ENCODE measurements at places on chromosomes 2 and 18.

DNA sequence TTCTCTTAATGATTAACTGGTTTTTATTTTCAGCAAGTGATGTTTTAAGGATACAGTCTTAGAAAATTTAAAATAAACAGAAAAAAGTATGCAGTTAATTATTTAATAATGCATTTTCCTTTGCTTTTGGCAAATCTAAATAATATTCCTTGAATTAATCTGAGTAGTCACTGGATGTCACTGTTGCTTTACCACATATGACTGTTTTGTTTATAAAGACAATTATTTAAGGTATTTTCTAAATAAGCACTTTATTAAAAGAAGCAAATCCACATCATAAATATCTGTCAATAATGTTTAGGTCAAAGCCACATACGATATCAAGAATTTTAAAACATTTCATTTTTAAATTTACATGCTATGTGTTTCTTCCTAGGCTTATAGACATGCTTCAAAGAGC is 40.6 kb upstream of the TFPI start:
- DNase-seq, result no peak

DNA sequence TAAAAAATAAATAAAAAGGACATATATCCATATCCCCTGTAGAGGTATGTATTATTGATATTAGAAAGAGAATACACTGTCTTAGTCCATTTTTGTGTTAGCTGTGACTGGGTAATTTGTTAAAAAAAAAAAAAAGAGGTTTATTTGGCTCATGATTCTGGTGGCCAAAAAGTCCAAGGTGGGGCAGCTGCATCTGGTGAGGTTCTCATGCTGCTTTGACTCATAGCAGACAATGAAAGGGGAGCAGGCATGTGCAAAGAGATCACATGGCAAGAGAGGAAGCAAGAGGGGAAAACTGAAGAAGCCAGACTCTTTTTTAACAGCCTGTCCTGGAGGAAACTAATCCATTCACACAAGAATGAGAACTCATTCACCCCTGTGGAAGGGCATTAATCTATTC is 101.6 kb upstream of the MAP4K3 start:
- no peak for DNase-seq

DNA sequence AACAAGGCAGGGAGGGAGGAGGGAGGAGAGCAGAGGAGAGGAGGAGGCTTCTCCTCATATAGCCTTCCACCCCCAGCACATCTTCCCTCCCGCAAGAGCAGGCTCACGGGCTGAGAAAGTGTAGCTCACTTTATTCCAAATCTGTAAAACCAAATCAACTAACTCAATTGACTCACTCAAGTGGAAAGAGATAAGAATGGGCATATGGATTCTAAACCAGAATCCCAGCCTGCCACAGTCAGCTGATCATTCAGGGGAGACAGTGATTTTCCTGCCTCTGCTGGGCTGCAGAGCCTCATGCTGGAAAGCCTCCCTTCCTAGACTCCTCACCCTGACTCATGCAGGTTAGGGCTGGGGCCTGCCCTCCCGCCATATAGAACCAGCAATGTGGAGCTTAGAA is 4.2 kb upstream of the TWSG1 start:
- DNase-seq, result no peak

DNA sequence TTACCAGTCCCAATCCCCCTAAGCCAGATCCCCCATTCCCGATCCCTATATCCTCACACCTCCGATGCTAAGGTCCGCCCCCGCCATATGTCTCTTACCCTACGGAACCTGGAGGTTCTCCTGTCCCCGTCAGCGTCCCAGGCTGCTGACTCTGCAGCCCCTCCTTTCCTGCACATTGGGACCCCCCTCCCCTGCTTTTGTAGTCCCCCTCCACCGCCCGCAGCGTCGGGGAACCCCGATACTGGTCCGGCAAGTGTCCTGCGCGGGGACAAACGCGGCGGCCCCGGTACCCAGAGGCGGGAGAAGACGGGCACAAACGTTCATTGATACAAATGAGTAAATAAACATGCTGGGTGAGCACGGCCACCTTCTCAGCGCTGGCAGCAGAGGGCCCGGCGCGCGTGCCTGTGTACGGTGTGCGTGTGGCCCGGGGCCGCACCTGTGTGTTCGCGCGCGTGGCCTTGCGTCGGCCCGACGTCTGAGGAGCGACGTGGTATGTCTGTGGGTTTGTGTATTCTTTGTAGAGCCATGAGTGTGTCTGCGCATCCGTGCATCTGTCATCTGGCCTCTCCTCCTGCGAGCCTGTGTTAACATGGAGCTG is 2.0 kb upstream of the CYP26B1 start:
- no peak for DNase-seq

DNA sequence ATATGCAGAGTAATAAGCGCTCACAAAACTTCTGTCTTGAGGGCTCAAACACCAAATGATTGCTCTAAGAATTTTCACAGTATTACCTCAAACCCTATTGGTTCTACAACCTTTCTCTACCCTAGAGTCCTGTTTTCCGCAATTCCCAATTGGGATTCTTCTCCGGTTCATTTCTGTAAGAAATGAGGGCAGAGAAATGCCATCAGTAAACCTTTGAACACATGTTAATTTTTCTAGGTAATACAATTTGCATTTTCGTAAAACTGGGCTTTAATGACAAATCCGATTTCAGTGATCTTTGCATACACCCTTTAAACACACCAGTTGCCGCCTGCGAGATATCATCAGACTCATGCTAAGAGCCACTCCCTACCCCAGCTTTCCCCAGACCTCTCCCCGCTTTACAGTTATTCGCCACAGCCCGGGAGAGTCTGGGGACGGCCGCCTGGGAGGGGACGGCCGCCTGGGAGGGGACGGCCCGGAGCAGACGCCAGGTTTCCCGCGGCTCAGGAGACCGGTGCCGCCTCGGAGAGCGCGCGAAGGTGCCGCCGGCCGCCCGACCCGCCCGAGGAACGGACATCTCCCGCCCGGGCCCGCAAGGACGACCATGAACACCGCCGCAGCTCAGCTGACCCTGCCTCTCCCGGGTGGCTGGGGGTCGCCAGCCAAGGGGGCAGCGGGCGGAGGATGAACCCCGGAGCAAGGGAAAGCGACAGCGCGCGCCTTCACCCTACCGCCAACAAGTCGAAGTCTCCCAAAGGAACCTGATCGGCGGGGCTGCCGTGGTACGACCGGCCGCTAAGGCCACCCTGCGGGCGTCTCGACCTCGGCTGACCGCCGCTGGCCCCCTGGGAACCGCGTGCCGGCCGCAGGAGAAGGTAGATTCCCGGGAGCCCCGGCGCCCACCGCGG is 463 bp downstream of the SMC6 start:
- DNase-seq, result no peak

GRCh38 chr2:130891966-130892365 is 55.3 kb downstream of the ARHGEF4 start:
- no peak for DNase-seq

GRCh38 chr18:35437836-35438235 is 59.9 kb downstream of the INO80C start:
- no peak for DNase-seq

- DNase-seq, result no peak
Observed at GRCh38 chr18:79988071-79988450, 302 bp downstream of the TXNL4A start.

GRCh38 chr2:188345831-188346458 is 54.3 kb downstream of the GULP1 start:
- no peak for DNase-seq

DNA sequence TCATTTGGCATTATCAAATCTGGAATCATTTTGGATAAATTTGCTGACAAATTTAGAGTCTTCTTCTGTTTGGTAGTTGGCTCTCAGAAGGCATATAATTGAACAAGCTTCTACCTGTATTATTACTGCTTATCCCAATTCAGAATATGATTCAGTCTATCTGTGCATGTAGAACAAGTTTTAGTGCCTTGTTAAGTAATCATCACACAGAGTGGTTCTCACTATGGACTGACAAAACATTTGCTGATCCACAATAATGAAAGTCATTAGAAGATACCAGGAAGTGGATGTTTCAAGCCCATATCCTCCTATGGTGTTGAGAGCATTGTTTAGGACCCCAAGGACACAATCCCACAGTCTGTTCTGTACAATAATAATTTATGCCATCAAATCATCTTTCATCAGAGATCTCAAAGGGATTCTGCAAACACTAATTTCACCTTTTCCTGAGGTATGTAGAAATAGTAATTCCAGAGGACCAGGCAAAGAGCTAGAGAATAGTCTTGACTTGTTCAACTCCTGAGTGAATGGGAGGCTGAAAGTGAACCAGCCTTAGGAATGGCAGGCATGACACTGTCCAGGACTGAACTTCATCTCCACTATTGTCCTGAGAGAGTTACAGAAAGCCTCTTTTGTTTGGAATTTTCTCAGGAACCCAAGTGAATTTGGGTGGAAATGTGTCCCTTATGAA is 29.6 kb upstream of the DSC1 start:
- no peak for DNase-seq

- DNase-seq, result no peak
Observed at GRCh38 chr2:152445791-152446201, 110.8 kb downstream of the FMNL2 start.

DNA sequence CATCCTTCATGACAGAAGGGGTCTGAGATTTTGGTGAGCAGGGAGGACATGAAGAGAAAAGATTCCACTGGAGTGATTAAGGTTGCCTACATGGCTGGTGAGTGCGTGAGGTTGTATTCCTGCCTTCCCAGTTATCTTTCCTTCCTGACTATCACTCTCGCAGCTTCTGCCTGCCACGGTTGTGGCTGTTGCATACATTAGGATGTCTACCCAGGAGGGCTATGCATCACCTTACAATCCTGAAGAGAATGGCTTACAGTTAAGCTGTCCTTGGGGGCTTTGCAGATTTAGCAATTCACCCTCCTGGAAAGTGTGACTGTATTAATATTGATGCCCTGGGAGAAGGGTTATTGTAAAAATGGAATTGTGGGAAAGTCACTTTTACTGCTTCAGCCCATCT is 571.0 kb downstream of the TSN start:
- no peak for DNase-seq

DNA sequence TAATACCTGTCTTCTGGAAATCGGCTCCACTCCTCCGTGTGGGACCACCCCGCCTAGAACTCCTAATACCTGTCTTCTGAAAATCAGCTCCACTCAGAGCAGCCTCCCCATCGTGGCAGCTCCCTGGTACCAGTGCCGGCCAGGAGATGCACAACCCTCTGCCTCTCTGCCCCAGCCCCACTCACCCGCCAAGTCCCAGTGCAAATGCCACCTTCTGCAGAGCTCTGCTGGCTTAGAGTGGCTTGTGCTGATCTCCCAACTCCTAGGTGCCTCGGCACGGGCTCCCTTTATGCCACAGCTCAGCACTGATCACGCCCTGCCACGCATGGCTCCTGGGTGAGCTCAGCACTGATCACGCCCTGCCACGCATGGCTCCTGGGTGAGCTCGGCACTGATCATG is 258.5 kb downstream of the HDAC4 start:
- DNase-seq, result no peak

DNA sequence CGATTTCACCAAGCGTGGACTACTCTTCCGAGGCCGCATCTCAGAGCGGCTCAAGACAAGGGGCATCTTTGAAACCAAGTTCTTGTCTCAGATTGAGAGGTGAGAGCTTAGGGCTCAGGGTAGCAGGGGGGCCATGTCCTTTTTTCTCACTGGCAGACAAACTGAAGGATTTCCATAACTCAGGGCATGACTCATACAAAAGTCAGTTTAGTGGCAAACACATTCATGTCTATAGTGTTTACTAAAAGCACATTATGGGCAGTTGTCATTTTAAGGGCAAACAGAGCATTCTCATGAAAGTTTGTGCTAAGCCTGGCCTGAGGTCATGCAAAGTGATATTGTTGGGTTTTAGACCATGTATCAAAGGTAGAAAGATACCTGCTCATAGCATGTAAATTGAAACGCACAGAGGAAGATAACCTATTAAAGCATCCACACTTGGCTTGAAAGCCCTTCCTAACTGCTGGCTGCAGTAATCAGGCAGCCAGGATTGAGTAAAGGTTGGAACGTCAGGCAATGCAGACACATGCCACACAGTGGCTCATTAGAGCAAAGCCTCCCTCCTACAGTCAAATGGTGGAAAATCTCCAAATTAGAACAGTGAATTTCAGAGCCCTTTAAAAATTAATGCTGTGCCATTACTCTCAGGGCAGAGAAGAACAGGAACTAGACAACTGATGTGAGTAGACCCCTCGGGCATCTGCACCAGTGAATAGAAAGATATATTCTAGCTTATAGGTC is 54.2 kb downstream of the HK2 start:
- DNase-seq, result no peak

- DNase-seq, result no peak
Observed at GRCh38 chr18:76374330-76375281, 120.4 kb downstream of the ZNF516 start.

- DNase-seq, result peak; percentile 30
Observed at GRCh38 chr2:223613017-223613950, 11.1 kb upstream of the SCG2 start.

DNA sequence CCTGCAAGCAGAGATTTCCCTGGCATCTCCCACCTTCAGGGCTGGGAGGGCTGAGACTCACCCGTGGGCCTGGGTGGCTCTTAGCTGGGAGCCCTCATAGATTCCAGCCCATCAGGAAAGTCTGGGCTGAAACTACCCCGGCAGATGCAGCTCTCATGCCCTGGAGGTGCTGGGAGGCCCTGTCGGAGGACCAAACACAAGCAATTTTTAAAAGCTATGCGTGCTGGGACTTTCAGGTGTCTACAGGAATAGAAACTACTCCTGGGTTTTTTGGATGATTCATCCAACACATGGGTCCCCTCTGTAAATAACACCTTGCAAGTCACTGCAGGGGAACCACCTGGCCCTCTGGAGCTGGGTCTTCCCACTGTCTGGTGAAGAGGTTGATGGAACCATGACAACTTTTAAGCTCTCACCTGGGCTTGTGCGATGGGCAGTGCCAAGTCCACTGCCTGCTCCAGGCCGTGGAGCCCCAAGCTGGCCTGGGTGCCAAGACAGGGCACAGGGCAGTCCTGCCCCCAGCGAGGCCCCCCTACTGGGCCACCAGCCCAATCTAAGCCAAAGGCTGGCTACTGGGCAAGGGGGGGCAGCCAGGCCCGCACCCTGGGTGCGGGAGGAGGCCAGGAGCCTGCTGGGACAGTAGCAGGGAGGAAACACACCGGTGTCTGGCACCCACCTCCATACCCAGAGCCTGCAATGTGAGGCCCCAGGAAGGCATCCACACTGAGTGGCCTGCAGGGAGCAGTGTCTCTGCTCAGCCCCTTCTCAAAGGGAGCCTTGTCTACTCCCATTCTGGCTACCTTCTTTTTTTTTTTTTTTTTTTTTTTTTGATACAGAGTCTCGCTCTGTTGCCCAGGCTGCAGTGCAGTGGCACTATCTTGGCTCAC is 1.1 kb upstream of the GPR55 start:
- DNase-seq, result no peak

Data from cerebellar nuclear complex (tissue), 1 donor.